GM10248 (cell line): ENCODE measurements at places on chromosomes 2 and 18.
A peak's percentile ranks its signal among the peaks of the same experiment; 100 is the strongest.

DNA sequence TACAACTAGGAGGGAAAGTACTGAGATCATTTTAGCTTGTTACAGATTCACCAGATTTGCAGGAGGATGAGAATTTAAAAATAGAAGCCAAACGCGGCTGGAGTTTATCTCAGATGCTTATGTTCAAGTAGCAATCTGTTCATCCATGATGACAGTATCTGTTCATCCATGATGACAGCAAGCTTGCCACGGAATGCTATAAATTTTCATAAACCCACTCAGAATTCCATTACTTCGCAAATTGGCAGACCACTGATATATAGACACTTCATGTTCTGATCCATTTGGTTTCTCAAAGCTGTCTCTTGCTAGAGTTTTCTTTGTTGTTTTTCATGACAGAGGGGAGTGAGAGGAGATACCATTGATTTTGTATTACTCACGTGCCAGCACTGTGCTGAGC is 84.2 kb downstream of the GAREM1 start:
- DNase-seq, result no peak

GRCh38 chr2:152493945-152494528 is 159.1 kb downstream of the FMNL2 start:
- DNase-seq, result no peak

GRCh38 chr2:239192975-239193374 is 207.8 kb downstream of the HDAC4 start:
- no peak for DNase-seq

GRCh38 chr2:152376968-152377367 is 42.0 kb downstream of the FMNL2 start:
- DNase-seq, result no peak

DNA sequence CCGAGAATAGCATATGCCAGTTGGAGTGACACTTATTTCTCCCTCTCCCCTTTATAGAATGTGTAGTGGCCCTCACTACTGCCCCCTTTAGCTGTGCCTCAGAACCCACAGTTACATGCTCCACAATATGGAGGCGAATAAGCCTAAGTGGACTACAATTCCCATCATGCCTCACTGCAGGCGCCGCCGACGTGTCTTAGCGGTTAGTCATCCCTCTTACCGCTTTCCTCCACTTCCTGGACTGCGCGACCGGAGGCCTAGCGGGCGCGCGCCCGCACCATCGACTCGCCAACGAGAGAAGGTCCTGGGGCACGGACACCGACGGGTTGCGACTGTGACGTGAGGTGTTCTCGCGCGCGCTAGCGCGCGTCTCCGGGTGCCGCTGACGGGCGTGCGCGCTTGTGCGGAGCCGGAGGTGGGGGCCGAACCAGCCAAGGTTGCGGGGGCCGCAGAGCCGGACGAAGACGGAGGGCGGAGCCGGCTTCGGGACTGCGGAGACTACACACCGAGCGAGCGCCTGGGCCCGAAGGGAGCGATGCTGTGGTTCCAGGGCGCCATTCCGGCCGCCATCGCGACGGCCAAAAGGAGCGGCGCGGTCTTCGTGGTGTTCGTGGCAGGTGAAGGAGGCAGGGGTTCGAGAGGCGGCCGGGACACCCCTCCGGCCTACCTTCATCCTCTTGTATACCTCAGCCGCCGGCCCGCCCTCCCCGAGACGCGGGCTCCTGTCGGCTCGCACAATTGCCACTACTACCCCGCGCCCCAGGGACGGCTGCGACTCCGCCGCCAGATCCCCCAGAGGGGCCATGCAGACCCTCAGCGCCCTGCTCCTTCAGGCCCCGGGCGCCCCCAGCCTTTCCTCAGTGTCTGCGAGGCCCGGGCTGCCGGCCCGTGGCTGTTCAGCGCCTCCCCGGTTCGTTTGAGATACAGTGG is at the start of gene UBXN4:
UBXN4 (plus strand) TSS at position 461 of the 930 bp plus-strand sequence; CDS start at position 536, 75 bp downstream.
- peak; percentile 95 for DNase-seq

GRCh38 chr18:46182633-46183358 is 78.6 kb downstream of the HAUS1 start:
- DNase-seq, result no peak

GRCh38 chr2:195768431-195768830 is 111.4 kb downstream of the SLC39A10 start:
- no peak for DNase-seq

- no peak for DNase-seq
Observed at GRCh38 chr18:79533146-79533545, 137.4 kb downstream of the NFATC1 start.

GRCh38 chr2:191020742-191021381 is 6.9 kb upstream of the STAT1 start:
- DNase-seq, result peak; percentile 25

DNA sequence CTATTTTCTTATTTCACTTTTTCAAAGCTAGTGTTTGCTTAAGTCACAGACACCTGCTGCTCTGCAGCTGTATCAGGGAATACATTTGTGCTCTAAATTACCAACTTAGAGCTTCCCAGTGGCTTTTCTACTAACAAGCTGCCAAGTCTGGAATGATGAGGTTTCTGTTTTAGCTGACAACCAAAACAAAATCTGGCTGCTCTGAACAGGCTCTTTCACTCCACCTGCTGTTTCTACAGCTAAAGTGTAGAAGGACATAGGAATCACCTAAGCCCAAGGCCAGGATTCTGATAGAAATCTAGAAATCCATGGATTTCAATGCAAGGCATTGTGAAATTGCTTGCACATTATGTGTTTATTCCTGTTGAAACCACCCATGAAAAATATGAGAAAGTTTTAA is 201.2 kb downstream of the SUCLG1 start:
- DNase-seq, result no peak

GRCh38 chr2:46988733-46989481 is 73.3 kb upstream of the MCFD2 start:
- no peak for DNase-seq

GRCh38 chr2:137155356-137156104 is 390.2 kb downstream of the THSD7B start:
- no peak for DNase-seq

DNA sequence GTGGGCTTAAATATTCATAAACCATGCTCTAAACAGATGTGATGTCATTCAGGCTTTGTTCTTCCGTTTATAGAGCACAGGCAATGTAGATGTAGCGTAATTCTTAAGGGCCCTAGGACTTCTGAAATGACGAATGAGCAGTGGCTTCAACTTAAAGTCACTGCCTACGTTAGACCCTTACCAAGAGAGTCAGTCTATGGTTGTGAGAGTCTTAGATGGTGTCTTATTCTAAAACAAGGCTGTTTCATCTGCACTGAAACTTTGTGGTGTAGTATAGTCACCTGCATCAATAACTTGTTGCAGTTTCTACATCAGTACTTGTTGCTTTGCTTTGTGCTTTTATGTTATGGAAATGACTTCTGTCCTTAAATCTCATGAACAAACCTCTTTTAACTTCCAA is 56.0 kb downstream of the PIK3C3 start:
- peak; percentile 18 for DNase-seq
